ENCODE measurements at places on chromosomes 2 and 18.

DNA sequence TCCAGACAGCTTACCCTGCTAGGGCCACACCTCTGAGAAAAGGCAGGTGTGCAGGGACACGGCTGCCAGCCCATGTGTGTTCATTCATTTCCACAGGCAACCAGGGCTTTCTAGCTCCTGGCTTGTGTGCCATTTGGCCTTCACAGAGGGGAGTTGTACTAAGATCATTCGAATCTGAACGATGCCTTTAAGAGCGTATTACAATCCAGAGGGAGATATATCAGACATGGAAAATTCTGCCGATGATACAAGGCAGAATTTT lies 64.2 kb upstream of the OTOF start:
- DNase-seq = no peak

DNA sequence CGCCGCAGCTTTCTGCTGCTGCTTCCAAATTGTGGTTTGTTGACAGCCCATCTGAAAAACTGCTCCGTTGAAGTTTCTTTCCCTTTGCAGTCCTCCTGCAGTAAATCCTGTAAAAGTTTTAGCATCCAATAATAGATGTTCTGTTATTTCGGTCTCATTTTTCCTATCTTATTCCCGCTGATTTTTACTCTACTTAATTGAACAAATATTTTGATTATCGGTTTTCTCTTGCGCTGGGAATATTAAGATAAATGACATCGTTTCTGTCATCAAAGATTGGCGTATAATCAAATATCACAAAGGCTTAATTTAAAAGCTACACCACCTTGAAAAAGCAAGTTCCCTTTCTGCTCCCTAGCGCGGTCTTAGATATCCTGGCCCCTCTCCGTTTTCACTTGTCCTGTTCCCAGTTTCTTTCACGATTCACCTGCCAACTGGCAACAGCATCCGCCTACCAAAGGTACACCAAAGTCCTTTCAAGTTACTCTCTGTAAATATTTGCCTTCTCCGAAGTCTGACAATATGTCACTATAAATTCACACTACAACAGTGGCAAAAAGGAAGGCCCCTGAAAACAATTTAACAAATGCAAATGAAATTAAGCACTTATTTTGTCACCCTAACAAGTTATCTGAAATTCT lies 1.0 kb upstream of the STRN start:
- DNase-seq = no peak

DNA sequence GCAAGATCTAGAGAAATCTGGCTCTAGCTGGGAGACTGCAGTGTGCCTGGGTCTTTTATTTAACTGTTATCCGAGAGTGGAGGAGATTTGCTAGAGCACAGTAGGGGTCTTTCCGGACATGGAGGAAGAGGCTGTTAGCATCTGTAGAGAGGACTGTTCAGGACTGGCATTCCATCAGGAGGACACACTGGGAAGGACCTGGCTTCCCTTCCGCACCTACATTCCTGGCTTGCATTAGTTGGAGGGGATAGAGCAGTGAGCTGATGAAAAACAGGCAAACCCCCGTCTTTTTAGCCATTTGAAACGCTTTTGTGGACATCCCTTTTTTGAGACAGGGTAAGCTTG lies 874 bp upstream of the PIEZO2 start:
- DNase-seq = no peak

DNA sequence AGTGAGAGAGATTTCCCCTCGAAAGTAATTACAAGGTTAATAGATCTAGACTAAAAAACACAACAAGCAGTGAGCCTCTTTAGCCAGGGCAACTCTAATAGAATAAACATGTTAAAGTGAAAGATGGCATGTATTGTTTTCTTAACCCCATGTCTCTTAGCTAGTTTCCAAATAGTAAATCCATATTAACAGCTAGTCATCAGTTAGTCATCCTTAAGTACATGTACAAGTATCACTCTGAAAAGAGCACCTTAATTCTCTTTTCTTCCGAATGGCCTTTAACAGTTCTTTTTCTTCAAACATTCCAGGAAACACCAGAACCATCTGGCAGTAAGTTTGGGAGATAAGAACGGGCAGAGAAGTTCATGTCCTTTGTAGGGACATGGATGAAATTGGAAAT lies 1480.0 kb downstream of the LRP1B start:
- no peak for DNase-seq

- no peak for DNase-seq
These were observed 45.6 kb upstream of the SLC1A4 start for GRCh38 chr2:64943387-64944150.

- no peak for DNase-seq
These were observed 159.0 kb downstream of the MYO3B start for GRCh38 chr2:170336916-170337315.

- no peak for DNase-seq
These were observed 1642.6 kb upstream of the NXPH2 start for GRCh38 chr2:140422759-140423158.

DNA sequence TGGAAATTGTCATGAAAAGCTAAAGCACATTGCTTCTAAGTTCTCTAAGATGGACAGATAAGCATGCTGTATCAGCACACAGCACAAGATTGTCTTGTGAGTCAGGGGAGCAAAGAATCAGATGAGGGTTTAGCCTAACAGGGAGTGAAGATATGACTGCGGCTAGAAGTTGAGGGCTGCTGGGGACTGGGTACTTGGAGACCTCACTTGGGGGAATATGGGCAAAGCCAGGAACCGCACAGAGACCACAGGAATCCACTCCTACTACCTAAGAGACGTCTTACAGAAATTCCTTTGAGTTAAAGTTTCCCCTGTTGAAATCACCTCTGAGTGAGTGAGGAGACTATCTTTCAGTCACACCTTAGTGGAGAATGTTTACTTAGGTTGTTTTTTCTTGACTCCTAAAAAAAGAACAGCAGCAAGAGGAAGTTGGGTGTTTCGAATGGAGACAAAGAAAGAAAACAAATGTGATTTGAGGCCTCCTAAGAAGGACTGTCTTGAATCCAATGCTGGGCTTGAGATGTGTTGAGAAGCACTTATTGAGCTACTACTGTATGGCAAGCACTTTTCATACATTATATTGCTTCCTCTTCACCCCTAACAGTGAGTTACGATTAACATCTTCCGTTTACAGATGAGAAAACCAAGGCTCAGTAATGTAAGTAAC lies 100.7 kb downstream of the ANKRD44 start:
- no peak for DNase-seq

DNA sequence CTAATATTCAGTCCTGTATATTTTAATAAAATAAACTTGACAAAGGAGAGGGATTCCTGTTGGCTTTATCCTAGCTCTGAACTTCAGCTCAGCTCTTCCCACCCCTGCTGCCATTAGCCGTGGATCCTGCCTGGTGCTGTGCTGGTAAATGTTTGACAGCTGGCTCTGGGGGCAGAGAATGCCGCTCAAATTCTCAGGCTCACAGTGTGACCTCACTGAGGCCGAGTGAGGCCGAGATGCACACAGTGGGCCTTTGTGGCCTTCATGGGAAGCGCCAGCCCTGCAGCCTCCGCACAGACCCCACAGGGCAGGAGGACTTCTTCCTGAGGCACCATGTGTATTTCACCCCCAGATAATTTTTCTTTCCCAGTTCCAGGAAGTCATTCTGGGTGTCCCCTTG lies 16.5 kb upstream of the FAHD2A start:
- no peak for DNase-seq

DNA sequence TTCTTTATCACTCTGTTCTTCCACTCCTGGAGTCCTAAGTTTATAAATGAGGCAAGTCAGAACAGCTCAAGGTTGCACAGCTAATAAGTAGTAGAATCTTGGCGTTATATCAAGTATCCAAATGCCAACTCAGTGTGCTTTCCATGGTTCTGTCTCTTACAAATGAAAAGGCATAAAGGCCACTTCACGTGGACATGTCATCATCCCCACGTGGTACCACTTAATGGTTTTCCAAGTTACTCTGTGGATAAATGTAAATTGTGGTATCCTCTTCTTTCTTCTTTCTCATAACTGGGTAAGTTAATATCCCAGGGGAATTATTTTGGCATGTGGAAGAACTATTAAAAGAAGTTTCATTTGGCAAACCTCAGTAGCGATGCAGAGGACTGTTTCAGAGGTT lies 131.5 kb upstream of the L3MBTL4 start:
- no peak for DNase-seq

GRCh38 chr2:134818321-134818720 lies 20.1 kb upstream of the ACMSD start:
- no peak for DNase-seq

DNA sequence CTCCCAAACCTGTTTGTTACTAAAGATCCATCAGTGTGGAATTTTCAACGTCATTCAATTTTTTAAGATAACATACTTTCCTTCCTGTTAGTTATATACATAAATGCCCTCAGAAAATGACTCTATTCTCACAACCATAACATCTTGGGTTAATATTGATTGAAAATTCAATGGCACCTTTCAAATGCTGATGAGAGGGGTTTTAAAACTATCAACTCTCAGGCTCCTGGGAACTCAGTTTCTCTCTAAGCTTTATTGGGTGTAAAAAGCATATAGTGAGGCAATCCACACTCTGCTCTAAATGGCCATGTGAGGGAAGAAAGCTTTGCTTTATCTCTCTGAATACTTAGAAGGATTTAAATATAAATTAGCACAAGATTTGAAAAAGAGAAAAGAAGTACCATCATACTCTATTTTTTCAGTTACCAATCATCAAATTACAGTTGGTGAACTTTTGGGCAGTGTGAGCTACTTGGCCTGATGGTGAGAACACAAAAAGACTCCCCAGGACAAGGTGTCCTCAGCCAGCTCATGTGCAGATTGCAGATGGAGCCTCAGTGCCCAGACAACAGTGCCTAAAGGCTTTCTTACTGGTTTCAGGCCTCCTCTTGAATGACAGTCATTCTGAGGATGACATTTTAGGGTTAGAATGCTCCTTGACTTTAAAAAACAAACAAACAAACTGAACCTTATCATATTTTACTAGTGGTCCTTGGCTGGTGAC lies 24.6 kb upstream of the CERS6 start:
- DNase-seq = no peak

- DNase-seq = peak; percentile 65
These were observed 19.9 kb upstream of the CABYR start for GRCh38 chr18:24118750-24119577.

GRCh38 chr2:173658946-173659371 lies 304.3 kb downstream of the CDCA7 start:
- DNase-seq = no peak

- no peak for DNase-seq
These were observed 202.1 kb upstream of the REV1 start for GRCh38 chr2:99691926-99692325.

GRCh38 chr2:134689315-134689714 lies 29.5 kb downstream of the TMEM163 start:
- DNase-seq = no peak

- DNase-seq = no peak
These were observed 12.4 kb upstream of the IFIH1 start for GRCh38 chr2:162330881-162331280.

- DNase-seq = peak; percentile 66
These were observed 31.3 kb downstream of the DGKD start for GRCh38 chr2:233385489-233386044.

DNA sequence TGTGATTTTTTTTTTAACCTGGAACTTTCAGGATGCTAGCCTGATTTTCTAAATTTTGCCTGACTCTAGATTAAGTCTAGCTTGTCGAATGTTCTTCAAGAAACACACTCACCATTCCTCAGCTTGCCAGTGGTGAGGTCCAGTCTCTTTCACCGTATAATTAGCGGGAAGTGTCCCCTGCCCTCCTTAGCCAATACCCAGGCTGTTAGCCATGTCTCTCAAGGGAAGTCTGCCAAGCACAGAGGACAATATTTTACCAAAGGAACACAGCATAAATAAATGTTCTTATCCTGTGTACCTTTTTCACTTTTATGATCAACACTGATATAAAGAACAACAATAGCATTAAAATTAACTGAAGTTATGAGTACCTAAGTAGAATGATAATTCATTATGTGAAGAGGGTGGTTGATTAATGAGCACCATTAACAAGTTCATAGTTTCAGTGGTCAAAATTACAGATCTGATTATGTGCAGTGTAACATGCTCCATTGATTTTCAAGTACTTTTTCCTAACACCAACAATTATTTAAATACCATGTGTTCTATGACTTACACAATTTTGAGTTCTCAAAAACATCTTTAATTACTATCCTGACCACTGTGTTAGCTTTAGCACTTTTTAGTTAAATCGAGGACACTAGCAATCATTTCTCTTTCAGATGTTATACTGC lies 445.8 kb upstream of the RAB12 start:
- DNase-seq = no peak

DNA sequence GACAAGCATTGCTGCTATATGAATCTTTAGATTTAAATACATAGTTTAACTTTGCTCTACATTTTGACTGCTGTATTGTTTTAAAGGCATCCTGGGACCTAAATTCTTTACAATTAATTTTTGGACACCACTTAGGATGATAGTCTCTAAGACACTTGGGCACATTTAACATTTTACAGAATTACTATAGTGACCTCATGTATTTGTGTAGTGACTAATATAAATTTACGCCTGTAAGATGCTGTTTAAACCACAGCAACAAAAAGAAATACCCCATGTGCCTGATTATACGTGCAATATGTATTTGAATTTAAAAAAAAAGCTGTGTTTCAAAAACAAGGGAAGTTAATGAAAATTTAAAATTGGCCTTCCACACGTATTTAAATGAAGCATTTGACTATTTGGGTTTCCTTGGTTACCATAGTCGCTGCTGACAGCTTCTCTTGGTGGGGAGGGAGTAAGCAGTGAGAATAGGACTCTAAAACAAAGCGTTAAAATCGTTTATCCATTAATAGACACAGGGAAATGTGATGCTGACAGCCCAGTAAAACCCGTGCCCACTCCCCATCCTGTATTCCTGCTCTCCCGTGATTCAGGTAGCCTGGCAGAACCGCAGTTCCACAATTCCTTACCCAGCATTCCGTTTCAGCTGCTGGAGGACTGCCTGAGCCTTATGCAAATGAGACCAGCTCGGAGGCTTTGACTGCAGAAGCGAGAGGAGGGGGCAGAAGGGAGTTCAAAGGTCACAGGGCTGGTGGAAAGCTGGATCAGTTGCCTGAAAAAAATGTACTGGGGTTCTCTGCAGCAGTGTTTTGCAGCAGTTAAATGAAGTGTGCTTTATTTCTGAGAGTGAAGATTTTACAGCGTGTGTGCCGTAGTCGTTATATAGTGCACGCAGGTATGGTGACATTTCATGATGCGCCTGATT lies 104.3 kb downstream of the CSRNP3 start:
- no peak for DNase-seq

DNA sequence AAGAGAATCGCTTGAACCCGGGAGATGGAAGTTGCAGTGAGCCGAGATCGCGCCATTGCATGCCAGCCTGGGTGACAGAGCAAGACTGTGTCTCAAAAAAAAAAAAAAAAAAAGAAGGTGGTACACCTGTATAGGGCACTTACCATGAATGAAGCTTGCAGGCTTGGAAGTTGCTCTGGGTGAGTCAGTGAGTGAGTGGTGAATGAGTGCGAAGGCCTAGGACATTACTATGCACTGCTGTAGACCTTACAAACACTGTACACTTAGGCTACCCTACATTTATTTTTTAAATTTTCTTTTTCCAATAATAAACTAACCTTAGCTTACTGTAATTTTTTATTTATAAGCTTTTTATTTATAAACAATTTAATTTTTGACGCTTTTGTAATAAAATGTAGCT lies 78.4 kb upstream of the ATG16L1 start:
- DNase-seq = no peak
